Activated naive CD4-positive, alpha-beta T cell (primary cell): ENCODE measurements at places on chromosomes 12 and 14.

- DNase-seq: no peak
Observed at GRCh38 chr12:18684430-18684829, 53.4 kb downstream of the PLCZ1 start.

- DNase-seq: no peak
Observed at GRCh38 chr14:72925171-72925759, 999 bp upstream of the DCAF4 start.

GRCh38 chr12:52284562-52285171, 6.7 kb downstream of the KRT81 start:
- no peak for DNase-seq

- no peak for DNase-seq
Observed at GRCh38 chr12:98224584-98225221, 290.7 kb upstream of the TMPO start.

- no peak for DNase-seq
Observed at GRCh38 chr12:129063600-129063999, 210.3 kb downstream of the GLT1D1 start.

- no peak for DNase-seq
Observed at GRCh38 chr14:94158239-94158883, 15.8 kb upstream of the PPP4R4 start.

DNA sequence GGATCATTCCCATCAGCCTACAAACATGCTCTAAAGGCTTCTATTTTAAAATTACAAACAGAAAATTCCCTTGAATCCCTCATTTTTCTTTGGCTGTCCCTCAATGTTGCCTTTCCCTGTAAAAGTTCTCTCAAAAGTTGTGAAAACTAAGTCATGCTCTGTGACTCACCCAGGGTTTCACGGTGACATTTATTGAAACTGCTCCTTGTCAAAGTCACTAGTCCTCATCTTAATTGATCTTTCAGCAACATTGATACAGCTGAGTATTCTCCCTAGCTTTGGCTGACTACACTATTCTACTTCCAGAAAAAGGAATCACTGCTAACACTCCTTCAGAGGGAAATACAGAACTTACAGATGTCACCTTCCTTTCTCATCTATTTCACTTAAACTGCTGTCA, 65.7 kb downstream of the ASCL4 start:
- DNase-seq: no peak

DNA sequence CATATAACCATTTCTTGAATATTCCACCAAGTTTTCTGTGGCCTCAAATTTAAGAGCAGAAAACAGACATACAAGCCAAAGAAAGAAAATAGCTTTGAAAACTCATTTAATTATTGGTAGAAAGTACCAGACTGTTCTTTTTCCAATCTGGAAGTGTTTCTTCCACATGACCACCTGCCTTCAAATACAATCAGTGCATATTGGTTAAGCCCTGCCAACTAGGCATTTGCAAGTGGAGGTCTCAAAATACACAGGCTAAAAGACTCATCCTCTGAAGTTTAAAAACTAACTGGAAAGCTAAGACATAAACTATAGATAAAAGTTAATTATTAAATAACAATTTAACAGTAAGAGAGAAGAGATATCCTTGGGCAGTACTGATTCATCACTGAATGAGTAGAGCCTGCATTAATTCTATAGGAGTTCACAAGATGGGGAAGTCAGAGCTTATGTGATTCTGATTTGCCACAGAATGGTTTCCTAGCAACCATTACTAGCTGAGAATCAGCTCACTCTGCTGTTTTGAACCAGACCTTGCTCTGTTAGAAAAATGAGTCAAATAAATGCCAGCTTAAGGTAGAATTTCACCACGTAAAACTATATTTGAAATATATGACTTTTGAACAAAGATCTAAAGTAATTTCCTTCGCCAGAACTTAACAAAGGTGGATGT, 433.8 kb downstream of the FUT8 start:
- DNase-seq: no peak

DNA sequence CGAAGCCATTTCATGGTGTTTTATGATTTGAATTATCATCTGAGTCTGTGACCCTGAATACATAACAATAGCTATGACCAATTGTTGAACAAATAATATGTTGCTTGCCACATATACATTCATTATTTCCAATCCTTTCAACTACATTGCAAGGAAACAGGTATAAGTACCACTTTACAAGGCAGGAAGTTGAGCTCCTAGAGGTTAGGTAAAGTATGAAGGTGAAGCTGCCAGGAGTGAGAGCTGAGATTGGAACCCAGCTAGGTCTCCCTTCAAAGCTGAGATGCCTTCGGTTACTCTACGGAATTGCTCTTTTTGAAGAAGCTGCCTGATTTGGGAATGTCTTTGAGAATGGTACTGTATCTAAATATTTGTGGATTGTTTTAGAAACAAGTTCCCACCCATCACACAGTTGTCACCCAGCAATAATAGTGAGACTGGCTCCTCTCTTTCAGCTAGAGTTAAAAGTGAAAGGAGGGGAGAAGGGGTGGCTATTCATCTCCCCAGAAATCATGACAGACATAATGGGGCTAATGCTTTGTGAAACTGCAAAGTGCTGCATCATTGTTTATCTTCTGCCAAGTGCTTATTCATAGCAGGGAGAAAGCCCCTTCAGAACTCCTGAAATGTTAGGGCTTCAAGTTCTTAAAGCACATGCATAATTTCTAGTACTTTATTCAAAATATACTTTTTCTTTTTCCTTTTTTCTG, 75.9 kb upstream of the AMIGO2 start:
- DNase-seq: no peak

DNA sequence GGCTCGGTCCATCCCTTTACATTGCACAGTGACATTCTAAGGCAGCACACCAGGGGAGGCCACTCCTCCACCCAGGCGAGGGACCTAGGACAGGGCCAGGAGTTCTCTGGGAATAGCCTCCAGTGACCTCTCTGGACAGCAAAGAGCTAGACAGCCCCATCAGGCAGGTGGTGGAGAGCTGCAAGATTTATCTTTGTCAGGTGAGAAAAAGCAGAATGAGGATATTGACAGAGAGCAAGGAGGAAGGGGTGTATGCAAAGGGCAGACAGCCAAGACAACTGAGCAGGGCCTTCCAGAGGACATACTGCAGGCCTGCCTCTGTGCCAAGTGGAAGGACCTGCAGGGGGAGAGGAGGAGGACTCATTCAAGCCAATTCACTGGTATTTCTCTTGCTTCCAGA, 112.4 kb upstream of the MAX start:
- DNase-seq: no peak

GRCh38 chr12:15289192-15289591, 33.1 kb upstream of the PTPRO start:
- DNase-seq: no peak
